ENCODE measurements at places on chromosomes 7 and 10.
A peak's percentile ranks its signal among the peaks of the same experiment; 100 is the strongest.

GRCh38 chr7:130903358-130903974 is 169.5 kb upstream of the KLF14 start:
- no peak for DNase-seq

GRCh38 chr7:144908943-144909556 is 73.2 kb upstream of the TPK1 start:
- DNase-seq, result no peak

- no peak for DNase-seq
These were observed 158.8 kb downstream of the SKAP2 start for GRCh38 chr7:26705567-26705966.

- DNase-seq, result peak; percentile 82
These were observed at the start of gene RBM28 for GRCh38 chr7:128343554-128344430. Gene RBM28, minus strand, starts transcription at chr7:128343908. Its CDS starts 115 bp downstream, at chr7:128343793.

GRCh38 chr10:54194806-54195205 is 606.2 kb downstream of the PCDH15 start:
- DNase-seq, result no peak

GRCh38 chr7:155509725-155510551 is 36.4 kb downstream of the CNPY1 start:
- DNase-seq, result no peak

GRCh38 chr10:78974617-78975317 is 94.0 kb upstream of the ZMIZ1 start:
- no peak for DNase-seq

GRCh38 chr7:91128683-91129348 is 135.4 kb upstream of the FZD1 start:
- no peak for DNase-seq

DNA sequence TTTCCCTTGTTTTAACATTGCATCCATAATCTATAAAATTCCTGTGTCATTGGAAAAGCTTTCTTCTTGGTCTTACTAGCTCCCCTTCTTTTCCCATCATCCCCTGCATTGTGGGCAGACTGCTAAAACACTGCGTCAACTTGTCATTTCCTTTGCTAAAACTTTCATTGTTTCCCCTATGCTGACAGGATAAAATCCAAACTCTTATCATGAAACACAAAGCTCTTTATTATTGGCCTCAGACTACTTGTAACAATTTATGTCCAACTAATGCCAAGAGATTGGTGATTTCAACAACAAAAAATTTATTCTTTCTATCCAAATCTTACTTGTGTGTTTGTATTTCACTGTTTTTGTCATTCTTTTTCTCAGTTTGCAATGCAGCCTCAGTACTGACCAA is 339.1 kb downstream of the HGF start:
- DNase-seq, result no peak

DNA sequence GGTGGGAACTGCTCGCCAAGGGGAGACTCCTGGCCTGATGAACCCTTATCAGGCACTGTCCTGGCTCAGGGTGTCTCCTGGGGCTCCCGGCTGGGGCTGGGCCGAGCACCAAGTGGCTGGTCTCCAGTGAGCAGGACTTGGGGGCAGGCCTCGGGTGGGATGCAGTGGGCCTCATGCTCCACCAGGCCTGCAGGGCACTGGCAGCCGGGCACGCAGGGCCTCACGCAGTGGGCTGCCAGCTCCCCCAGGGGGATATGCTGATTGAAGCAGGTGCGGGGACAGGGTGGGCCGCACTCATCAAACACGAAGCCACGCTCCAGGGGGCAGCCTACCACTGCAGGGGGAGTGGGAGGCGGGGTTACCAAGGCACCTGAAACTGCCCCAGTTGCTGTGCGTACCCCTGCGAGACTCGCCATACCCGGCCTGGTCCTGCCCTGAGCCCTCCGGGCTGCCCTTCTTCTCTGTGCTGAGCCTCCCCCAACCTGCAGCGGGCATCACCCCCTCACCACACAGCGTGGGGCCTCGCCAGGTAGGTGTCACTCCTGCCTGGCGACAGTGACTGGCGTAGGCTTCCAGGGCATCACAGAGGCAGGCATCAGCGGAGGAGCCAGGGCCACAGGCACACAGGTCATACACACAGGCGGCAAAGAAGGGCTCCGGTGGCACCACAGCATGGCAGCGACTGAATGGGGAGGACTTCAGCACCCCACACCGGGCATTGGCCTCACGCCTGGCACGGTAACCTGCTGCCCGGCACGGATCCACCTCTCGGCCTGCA is 14.5 kb downstream of the ATP6V1F start:
- no peak for DNase-seq

- DNase-seq, result no peak
These were observed 649 bp downstream of the ACTR3B start for GRCh38 chr7:152759949-152760853.

DNA sequence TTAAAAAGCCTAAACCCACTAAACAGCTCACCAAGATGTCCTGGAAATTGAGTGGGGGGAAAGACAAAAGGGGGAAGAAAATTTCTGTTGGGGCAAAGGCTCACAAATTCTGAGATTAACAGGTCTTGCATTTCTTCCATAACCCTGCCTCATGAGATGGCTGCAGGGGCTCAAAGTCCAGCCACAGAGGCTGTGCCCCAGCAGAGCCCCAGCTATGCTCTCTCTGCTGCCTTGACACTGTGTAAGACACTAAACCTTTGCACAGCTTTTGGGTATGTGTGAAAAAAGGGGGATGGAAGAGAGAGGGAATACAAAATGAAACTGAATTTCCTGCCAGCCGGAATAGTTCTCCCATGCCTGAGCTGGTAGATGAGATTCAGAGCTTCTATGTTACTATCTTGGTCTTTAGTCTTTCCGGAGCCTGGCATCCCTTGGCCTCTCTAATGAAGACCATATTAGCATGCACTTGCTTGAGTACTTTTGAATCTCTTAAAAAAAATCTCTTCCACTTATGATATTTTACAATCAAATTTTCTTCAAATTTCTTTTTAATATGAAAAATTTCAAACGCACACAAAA is 240.0 kb upstream of the IMMP2L start:
- no peak for DNase-seq

DNA sequence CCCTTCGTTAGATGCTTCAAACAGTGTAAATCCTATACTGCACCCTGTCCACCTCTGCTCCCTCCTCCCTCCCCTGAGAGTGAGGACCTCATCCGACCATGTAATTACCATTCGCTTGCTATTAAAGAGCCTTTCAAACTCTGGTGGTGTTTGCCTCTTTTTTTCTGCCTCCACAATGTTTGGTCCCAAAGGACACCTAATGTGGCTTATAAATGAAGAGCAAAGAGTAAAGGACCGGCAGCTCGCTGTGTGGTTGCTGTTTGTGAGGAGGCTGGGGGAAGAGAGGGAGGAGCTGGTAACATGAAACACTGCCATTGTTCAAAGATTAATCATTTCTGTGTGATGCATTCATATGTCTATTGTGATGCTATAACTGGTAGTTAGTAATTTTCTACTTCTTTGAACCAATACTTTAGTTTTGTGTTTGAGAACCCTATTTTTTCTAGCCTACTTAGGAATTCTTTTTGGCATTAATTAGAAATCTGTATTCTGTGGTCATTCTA is 27.9 kb downstream of the MTURN start:
- DNase-seq, result peak; percentile 86

DNA sequence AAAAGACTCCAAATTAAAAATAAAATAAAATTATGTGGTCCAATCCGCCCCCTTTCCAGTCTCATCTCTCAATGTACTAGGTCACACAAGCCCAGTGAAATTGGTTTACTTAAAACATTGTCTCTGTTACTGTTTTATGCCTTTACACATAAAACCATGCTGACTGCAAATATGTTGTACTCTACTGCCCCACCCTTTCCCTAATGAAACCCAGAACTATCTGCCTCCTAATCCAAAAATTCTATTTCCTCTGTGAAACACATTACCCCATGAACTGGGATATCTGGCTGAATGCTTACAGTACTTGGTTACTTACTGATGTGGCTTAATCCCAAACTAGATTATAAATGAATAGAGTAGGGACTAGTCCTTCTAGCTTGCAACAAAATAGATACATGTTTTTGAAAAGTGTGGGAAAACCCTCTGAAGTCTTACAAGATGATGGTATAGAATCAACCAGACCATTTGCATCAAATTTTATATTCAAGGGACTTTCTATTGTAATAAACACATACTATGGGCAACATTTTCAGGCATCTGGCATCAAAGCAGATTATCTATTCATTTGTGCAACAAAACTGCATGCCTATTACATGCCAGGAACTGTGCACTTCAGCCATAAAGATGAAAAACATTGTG is 10.0 kb upstream of the KMT2E start:
- DNase-seq, result no peak

- no peak for DNase-seq
These were observed 51.4 kb downstream of the PKD1L1 start for GRCh38 chr7:47896809-47897423.

GRCh38 chr7:2523941-2524807 is 4.6 kb downstream of the LFNG start:
- peak; percentile 95 for DNase-seq

DNA sequence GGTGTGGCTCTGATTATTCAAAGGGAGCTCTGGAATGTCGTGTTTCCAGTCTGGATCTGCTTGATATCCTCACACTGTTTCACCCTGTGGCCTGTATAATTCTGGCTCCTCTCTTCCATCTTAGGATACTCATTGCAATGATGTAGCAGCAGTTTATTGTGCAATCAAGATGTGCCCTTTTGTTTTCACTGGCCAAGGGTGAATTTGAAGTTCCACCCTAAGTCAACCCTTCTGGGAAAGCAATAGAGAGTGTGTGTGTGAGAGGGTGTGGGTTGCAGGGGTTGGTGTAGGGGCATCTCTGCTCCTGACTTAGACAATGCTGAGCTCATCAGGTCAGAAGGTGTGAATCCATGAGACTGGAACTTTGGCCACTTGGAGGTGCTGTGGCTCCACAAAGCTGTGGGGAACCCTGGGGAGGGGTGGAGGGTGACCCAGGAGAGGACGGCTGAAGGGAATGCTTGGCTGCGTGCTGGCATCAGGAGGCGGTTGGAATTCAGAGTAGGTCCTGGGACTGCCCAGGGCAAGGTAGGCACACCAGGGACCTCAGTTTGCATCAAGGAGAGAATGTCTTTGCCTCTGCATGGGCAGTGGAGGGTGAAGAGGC is 118.0 kb upstream of the PRSS58 start:
- no peak for DNase-seq

DNA sequence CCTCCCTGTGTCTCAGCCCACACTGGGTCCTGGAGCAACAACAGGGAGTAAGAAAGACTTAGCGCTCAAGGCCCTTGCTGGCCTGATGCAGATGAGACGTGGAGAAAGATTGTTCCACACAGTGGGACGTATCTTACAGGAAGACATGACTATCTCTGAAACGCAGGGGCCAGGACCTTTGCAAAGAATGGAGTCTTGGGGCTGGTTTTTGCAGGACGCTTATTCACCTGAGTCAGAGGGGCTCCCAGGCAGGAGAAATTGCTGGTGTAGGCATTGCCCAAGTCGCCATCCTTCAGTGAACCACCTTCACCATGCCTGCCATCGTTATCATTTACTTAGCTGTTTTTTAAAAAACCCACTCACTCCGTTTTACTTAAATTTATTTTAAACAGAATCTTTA is 11.8 kb upstream of the GDF10 start:
- no peak for DNase-seq

DNA sequence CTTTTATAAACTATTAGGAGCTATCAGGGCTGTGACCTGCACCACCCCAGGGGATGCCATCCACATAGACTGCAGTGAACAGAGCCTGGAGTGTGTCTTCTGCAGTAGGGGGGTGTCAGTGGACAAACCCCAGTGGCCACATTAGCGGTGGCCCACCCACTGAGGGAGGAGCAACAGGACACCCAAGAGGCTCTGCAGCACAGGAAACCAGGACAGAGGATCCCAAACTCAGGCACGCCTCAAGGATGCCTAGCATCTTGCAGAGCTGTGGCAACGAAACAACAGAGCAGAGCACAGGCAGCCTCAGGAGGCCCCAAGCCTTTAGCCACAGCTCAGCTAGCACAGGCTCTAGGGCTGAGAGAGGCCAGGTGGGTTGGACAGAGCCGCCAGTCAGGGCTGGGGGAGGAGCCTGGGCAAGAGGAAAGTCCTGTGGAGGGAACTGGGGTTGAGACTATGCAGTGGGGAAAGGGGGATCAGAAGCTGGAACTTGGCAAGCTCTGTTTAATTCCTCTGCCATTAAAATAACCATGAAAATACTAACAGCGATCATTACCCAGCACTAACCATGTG is 53.8 kb downstream of the GRID1 start:
- DNase-seq, result no peak

- no peak for DNase-seq
These were observed 281.7 kb downstream of the FRMD4A start for GRCh38 chr10:14048930-14049613.

- DNase-seq, result no peak
These were observed 47.3 kb downstream of the LRRN3 start for GRCh38 chr7:111138193-111138569.

DNA sequence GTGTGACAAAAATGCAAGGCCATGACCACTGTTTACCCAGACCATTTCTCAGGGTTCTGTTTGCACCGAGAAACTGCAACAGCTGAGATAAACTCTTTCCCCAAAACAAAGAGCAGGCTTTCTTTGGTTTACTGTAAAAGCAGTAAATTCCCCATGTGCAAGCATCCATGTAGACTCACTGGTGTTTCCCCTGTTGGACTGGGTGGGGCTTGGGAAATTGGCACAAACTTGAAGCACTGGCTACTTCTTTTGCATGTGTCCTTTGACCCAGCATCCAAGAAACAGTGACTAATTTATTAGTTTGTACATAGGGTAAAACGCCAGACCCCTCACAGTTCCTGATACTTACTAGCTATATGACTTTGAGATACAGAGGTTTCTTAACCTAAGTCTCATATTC is 12.3 kb downstream of the IQUB start:
- DNase-seq, result no peak

DNA sequence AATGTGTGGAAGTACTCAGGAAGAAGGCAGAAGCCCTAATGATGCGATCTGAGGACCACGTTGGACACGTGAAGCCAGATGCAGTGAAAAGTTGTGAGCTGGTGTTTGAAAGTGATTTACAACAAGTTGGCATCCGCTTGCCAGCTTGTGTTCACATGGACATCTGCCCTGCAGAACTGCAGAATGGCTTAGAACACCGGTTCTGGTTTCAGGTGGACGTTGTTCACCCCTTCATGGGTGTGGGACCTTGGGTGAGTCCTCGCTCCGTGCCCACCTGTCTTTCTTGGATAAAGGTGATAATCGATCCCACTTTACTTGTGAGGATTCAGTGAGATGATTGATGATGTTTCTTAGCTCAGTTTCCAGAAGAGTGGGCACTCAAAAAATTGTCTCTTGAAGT is 53.8 kb downstream of the CAMK1D start:
- DNase-seq, result no peak

DNA sequence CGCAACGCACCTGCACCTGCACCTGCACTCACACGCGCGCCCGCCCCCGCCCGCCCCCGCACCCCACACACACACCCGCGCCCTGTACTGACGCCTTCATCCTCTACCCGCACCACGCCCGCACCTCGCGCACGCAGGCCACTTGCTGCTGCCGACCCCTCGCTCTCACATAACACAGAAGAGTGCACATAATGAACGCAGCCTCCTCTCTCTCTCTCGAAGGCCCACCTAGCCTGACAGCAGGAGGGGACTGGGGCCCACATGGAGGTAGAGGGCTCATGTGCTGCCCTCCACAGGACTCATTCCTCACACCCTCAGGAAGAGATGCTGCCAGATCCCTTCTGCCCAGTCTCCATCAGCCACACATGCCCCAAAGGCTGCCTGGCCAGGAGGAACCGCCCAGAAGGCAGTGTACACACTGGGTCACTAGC is 432 bp upstream of the CAMK2B start:
- no peak for DNase-seq

GRCh38 chr7:73520673-73521635 is 1.1 kb downstream of the BAZ1B start:
- DNase-seq, result no peak

Measured in NCI-H187 (cell line).